ENCODE measurements at places on chromosomes 6 and 20.

- DNase-seq = no peak
Observed at GRCh38 chr6:139982652-139983295, 608.3 kb upstream of the CITED2 start.

GRCh38 chr6:153207617-153208016, 76.5 kb upstream of the RGS17 start:
- no peak for DNase-seq

- no peak for DNase-seq
Observed at GRCh38 chr20:38267296-38267695, 6.8 kb upstream of the KIAA1755 start.

- no peak for DNase-seq
Observed at GRCh38 chr6:138800377-138801150, 4.7 kb downstream of the ECT2L start.

DNA sequence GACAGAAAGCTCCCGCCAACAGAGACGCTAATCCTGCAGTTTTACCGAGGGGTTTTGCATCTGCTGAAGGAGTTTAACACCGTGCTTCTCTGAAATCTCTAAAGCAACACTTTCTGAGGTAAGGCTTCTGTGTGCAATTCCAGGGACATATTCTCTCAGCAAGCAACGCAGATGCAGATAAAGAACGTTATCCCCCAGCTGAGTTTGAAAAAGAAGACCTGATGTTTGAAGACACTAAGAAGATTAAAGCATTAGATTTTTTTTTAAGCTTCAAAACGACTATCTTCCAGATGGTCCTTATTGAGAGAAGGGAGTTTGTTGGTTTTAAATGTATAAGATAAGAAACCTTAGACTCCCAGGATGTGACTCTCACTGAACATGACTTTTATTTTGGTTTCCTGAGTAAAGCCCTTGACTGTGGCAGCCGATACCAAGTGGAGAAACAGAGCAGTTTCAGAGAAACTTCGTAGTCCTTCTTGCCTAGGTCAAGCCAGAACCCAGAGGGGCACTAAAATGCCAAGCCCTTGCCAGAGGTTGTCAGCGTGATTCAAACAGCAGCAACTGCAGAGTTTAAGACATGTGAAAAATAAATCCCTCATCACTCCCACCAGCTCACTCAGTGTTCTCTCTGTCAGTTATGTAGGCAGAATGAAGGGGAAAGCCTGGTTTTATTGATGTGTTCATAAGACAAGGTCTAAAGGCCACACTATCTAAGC, 353.3 kb upstream of the CNR1 start:
- DNase-seq = no peak

GRCh38 chr6:44349904-44350649, 7.6 kb downstream of the SPATS1 start:
- DNase-seq = no peak

- DNase-seq = no peak
Observed at GRCh38 chr20:63507083-63507743, 8.3 kb upstream of the EEF1A2 start.

DNA sequence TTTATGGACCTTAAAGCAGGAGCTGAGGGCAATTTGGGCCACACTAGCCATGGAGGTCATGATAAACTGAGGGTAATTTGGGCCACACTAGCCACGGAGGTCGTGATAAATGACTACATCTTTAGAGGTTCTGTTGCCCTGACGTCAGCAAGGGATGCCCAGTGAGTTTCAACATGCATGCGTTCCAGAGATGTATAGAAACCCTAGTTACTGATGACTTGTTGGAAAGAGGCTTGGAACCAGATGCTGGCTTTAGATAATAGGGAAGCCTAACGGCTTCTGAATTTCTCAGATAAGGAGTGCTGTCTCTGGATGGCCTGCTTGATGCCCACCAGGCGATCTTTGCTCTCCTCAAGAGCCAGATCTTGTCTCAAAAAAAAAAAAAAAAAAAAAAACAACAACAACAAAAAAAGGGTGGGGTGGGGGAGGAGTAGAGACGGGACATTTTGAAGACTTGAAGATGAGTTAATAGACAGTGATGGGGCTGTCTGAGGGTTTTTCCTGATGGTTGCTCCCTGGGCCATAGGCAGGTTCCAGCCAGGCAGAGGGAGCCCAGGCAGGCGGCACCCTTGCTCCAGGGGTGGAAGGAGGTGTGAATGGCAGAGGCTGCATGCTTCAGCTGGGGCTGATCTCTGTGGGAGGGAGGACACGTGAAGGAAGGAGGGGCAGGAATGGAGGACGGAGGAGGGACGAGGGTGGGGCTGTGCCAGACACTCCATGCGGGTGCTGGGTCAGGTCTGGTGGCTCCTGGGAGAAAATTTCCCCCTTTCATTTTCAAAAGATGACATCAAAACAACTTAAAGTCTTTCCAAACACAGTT, 27.0 kb upstream of the FRMD1 start:
- no peak for DNase-seq

DNA sequence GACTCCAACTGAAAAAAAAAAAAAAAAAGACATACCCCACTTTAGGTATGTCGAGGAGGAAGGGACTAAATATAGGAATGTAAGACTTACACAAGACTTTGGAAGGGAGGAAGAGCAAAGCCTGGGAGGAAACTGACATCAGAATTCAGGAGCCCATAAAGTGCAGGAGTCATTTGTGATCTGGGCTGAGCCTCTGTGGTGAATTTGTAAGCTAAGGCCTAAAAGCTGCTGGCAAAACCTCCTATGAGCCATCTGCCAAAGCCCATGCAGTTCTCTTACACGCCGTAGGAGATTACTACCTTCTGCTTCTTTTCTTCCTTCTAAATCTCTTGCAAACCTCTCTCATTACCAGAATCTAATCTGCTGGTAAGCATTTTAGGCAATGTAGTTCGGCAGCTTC, 52.0 kb upstream of the THEMIS start:
- DNase-seq = no peak

DNA sequence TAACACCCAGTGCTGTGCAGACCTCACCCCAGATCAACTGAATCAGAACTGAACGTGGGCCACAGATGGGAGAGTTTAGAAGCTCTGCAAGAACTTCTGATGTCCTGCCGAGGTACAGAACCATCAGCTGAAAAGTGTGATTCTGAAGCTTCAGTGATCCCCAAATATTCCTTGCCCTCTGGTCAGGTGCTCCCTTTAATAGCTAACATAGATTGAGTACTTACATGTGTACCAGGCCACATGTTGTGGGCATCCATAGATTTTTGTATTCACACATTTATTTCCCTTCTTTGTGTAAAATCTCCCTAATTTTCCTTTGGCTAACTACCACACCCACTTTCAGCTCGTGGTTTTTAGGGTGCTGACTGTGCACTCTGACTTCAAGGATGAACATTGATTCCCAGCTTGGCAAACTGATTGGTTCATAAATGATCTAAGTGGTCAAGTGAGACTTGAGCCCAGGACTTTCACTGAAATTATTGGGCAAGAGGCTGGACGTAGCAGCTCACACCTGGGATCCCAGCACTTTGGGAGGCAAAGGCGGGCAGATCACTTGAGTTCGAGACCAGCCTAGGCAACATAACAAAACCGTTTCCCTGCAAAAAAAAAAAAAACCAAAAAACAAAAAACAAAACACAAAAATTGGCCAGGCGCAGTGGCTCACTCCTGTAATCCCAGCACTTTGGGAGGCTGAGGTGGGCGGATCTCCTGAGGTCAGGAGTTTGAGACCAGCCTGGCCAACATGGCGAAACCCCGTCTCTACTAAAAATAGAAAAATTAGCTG, 162.2 kb downstream of the BCAS1 start:
- DNase-seq = no peak

GRCh38 chr6:108591040-108591816, 30.5 kb downstream of the FOXO3 start:
- DNase-seq = no peak

DNA sequence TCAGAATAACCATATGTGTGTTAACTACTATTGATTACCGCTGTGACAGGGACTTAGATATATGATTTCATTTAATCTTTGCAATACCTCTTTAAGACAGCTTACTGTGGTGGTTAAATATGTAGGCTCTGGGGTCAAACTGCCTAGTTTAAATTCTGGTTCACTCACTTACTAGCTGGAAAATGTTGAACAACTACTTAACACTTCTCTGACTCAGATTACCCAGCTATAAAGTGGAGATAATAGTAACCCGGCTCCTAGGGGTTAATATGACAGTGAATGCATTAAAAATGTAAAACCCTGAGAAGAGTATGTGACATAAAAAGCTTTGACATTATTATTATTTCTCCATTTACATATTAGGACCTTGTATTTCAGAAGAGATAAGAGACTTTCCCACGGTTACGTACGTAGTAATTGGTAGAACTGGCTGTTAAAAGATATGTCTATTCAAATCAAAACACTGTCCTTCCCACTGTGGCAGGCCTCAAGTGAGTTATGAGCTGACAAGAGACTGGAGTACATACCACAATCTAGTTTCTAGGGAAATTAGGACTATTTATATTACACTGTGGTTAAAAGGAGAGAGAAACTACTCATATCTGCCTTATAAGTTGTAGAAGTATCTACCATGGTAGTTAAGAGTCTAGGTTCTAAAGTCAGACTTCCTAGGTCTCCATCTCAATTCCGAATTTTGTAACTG, 4.4 kb upstream of the PLCB1 start:
- no peak for DNase-seq

- DNase-seq = no peak
Observed at GRCh38 chr20:46122071-46122470, 4.0 kb downstream of the CD40 start.

- no peak for DNase-seq
Observed at GRCh38 chr6:145813285-145814034, 1.1 kb downstream of the FBXO30 start.

DNA sequence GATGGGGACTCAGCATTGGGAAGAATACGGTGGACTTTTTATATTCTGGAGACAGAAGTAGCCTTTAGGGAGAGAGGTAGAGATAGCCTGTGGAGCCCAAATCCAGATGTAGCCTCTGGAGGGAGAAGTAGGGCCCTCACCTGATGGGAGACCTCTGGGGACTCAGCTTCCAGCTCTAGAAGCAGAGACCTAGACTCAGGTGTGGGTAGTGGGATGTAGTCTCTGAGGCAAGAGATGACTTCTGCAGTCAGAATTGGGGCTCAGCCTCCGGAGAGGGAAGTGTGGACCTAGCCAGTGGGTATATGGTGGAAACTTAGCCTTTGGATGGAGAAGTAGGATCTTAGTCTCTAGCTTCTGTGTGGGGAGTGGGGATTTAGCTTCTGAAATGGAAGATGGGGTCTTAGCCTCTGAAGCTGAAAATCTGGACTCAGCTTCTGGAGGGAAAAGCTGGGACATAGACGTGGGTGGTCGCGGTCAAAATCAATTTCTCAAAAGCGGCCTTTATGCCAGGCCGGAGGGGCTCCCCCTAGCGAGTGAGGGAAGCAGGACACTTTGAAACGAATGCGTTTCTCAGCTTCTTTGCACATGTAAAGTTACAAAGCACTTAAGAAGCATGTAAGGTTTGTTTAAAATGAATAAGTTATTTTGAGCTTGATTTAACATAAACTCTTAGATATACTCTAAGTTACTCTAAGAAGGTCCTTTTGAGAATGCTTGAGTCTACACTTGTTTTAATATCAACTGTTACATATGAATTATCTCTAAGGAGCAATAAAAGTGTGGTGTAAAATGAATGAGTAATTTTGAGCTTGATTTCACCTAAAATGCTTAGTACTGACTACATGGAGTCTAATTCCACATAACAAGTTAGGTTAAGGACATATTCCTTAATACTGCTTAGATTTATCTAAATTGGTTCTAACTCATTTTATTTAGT, 12.9 kb upstream of the ZNF343 start:
- no peak for DNase-seq

DNA sequence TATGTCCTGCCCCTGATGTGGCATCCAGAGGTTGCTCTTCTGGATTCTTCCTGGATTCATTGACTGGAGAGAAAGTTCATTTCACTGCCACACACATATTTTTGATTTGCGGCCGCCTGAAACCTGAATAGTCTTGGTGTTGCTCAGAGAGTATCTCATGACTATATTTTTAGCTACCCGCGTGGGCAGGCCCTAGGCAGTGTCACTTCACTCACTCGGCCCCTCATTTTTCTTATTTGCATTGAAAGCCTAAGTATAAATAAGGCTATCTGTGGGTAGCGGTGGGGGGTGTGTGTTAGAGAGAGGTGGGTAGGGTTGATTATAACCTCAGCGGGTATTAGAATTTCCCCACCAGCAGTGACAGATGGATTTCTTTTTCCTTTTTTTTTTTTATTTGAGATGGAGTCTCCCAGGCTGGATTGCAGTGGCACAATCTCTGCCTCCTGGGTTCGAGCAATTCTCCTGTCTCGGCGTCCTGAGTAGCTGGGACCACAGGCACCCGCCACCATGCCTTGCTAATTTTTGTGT, 113.5 kb downstream of the JARID2 start:
- DNase-seq = no peak

DNA sequence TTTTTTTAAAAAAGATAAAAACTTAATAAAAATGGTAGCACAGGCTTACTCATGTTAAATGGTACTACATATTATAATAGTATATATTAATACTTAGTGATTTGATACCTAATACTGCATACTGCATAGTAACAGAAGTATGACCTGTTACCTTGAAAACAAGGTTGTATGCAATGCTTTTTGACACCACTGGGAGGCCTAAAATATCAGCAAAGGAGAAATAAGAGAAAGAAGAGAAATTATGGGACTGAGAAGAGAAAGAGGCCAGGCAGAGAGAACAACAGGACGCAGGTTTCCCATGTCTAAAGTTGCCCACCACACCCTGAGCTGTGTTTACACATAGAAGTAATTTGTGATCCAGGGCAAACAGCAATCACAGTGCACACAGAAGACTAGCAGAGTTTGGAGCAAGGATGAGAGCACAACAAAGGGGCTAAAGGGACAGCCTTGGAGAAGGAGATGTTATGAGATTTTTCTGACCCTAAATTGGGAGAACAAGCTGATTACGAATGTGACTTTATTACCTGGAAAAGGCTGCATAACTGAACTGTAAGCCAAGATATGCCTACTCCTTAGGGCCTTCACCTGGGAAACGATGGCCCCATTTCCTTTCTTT, 73.2 kb downstream of the ROS1 start:
- DNase-seq = no peak

DNA sequence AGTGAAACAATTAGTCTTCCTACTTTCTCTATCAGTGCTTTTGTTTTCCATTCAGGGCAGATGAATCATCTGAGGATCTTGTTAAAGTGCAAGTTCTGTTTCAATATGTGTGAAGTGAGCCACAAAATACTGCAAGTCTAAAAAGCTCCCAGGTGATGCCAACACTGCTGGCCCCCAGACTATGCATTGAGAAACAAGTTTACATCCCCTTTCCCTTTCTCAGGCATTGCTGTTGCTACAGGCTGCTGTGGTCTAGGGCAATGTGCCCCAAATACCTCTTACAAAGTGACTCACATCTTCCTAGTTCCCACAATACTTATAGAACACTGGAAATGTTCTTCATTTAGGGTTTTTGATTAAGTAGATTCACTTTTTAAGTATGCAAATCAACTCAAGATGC, 31.8 kb downstream of the ABRACL start:
- DNase-seq = no peak

DNA sequence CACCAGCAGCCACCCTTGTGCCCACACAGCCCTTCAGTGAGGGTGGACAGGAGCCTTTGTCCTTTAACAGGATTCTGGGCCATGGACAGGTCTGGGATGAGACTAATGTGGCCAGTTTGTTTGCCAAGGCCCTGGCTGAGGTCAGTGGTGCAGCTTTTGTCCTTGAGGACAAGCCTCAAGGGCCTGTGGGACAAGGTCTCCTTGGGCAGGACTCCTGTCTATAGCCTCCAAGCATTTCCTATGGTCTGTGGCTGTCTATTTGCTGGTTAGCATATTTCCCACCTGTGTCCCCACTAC, 44.1 kb downstream of the SUN5 start:
- DNase-seq = no peak

GRCh38 chr6:36493319-36493718, 50.5 kb downstream of the KCTD20 start:
- DNase-seq = no peak

Data from NCI-H1930 (cell line).